ENCODE measurements at places on chromosomes 5 and 9.

- DNase-seq = peak; percentile 48
These were observed 2.0 kb upstream of the LMX1B start for GRCh38 chr9:126611592-126612325.

- DNase-seq = no peak
These were observed 51.7 kb downstream of the CCNH start for GRCh38 chr5:87361031-87361445.

- no peak for DNase-seq
These were observed 23.4 kb downstream of the DMRTA1 start for GRCh38 chr9:22469928-22470544.

GRCh38 chr5:142883025-142883424, 112.8 kb downstream of the ARHGAP26 start:
- no peak for DNase-seq

GRCh38 chr5:87354496-87354895, 58.2 kb downstream of the CCNH start:
- no peak for DNase-seq

- no peak for DNase-seq
These were observed 34.4 kb upstream of the KCNIP1 start for GRCh38 chr5:170469414-170469813.

DNA sequence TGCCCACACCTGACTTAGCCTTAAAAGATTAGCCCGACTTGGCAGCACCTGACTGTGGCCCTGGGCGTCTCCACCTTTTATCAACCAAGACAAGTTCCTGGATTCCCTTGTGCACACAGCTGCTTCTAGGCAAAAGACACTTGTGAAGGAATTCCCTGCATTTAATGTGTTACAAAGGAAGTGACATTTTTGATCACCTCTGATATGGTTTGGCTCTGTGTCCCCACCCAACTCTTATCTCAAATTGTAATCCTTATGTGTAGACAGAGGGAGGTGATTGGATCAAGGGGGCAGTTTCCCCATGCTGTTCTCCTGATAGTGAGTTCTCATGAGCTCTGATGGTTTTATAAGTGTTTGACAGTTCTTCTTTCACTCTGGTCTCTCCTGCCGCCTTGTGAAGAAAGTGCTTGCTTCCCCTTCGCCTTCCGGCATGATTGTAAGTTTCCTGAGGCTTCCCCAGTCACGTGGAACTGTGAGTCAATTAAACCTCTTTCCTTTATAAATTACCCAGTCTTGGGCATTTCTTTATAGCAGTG, 2.6 kb upstream of the CPEB4 start:
- no peak for DNase-seq

GRCh38 chr9:87674565-87675299, 51.2 kb upstream of the CTSL start:
- DNase-seq = no peak

DNA sequence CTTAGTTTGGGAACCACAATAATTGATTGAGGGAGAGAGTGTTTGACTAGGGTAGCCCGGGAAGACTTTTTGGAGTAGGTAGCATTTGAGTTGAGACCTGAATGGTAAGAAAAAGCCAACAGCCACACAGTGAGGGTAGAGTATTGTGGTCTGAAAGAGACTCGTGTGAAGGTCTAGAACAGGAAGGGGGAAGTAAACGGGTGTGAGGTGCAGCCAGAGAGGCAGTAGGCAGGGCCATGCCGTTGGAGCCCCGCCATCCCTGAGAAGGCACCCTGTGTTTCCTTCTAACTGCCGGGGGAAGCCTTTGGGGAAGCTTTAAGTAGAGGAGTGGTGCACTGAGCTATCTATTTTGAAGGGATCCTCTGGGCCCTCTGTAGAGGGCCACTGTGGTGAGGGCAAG, 3.5 kb upstream of the F2RL2 start:
- DNase-seq = no peak

GRCh38 chr9:72557549-72557948, 36.1 kb downstream of the TMC1 start:
- no peak for DNase-seq

DNA sequence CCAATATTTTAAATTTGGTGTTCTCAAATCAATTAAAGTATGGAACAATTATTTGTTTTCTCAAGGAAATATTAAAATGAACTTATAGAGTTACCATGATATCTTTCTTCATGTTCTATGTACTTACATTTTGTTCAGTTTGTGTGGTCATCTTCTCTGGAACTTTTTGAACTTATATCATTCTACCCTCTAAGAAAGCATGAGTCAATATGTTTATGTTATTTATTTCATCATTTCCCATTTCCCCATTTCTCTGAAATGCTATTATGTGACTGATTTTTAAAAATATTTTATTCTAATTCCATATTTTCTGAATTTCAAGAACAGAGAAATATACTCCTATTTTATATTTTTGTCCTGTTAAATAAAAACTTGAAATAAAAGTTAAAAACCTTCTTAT, 123.5 kb upstream of the ACOT12 start:
- no peak for DNase-seq

DNA sequence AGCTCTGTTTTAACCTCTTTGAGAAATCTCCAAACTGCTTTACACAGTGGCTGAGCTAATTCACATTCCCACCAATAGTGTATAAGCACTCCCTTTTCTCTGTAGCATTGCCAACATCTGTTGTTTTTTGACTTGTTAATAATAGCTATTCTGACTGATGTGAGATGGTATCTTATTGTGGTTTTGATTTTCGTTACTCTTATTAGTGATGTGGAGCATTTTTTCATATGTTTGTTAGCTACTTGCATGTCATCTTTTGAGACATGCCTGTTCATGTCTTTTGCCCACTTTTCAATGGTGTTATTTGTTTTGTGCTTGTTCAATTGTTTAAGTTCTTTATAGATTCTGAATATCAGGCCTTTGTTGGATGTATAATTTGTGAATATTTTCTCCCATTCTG, 225.2 kb upstream of the TRPC7 start:
- no peak for DNase-seq

- no peak for DNase-seq
These were observed 73.5 kb downstream of the SLF1 start for GRCh38 chr5:94691949-94692348.

DNA sequence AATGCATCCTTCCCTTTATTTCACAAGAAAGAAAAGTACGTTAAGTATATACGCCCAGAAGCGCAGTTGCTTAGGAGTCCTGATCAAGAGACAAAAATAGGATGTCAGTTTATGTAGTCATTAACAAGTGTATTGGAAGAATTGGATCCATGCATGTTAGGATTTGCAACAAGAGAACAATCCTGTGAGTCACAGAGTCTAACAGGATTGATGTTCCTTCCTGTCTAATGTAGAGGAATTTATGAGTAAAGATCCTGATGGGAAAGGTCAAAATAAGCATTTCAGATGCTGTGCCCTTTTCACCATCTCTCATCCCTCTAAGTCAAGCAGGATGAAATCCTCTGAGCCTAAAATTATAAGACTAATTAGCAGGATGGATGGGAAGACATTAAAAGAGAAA, 406.0 kb upstream of the GRIA1 start:
- no peak for DNase-seq

- no peak for DNase-seq
These were observed 109.4 kb downstream of the TMEM174 start for GRCh38 chr5:73282383-73282782.

GRCh38 chr9:72140586-72140985, 8.7 kb upstream of the GDA start:
- DNase-seq = no peak

- no peak for DNase-seq
These were observed 112.4 kb downstream of the INVS start for GRCh38 chr9:100211476-100211875.

GRCh38 chr5:78827725-78828124, 157.4 kb downstream of the ARSB start:
- no peak for DNase-seq

GRCh38 chr5:15233566-15233965, 266.4 kb upstream of the FBXL7 start:
- no peak for DNase-seq

DNA sequence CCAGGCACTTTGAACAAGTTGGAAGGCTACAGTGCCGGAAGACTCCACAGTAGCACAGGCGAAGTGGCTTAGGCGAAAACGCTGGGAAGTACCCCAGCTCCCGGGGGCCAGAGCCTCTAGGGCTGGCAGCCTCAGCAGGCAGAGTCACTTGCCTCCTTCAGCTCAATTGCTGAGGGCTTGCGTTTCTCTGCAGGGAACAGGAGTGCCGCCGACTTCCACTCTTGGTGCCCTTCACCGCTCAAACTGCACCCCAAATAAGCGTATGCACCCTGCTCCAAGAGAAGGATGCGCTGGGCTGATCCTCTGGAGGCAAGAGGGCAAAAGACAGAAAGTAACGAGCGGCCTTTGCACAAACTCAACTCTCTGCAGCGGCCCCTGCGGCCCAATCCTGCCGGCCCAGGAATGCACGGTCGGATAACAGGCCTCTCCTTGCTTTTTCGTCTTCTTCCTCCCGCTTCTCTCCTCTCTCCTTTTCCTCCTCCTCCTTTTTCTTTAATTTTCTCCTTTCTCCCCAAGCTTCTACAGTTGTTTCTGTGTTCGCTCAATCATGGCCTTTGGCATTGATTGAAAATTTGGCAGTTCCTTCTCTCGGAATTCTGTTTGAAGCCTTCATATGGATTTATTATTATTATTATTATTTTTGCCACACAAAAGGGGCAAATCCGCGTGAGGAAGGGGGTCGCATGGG, 1.1 kb upstream of the S1PR3 start:
- no peak for DNase-seq

- DNase-seq = no peak
These were observed 108.4 kb downstream of the MED10 start for GRCh38 chr5:6269925-6270324.

Measured in activated T-helper 1 cell treated with Interleukin-2 at 50 U/mL for 16 hours (primary cell).